ENCODE measurements at places on chromosomes 1 and 21. TPM values are rescaled to one million over a fixed set of nuclear protein-coding genes. Genes with fewer than 3 reads are reported as not detected.

ACTL8 gene
- polyA plus RNA-seq = not detected

NR1I3 gene
- 0.70 TPM for polyA plus RNA-seq

ADGRL4 gene
- polyA plus RNA-seq = 16.1 TPM

ACTN2 gene
- 2,123 TPM for polyA plus RNA-seq

CGN gene
- polyA plus RNA-seq = 0.52 TPM

CD53 gene
- polyA plus RNA-seq = 10.6 TPM

ZNF669 gene
- polyA plus RNA-seq = 6.1 TPM

BRINP3 gene
- 1.8 TPM for polyA plus RNA-seq

SLFNL1 gene
- polyA plus RNA-seq = 0.92 TPM

ZNF593OS gene
- 0.99 TPM for polyA plus RNA-seq

GRCh38 chr1:78274814-78275213 lies 216.0 kb upstream of the PTGFR start:
- DNase-seq = no peak

- DNase-seq = no peak
Measured at GRCh38 chr1:64212031-64212430, 8.6 kb downstream of the UBE2U start.

DNA sequence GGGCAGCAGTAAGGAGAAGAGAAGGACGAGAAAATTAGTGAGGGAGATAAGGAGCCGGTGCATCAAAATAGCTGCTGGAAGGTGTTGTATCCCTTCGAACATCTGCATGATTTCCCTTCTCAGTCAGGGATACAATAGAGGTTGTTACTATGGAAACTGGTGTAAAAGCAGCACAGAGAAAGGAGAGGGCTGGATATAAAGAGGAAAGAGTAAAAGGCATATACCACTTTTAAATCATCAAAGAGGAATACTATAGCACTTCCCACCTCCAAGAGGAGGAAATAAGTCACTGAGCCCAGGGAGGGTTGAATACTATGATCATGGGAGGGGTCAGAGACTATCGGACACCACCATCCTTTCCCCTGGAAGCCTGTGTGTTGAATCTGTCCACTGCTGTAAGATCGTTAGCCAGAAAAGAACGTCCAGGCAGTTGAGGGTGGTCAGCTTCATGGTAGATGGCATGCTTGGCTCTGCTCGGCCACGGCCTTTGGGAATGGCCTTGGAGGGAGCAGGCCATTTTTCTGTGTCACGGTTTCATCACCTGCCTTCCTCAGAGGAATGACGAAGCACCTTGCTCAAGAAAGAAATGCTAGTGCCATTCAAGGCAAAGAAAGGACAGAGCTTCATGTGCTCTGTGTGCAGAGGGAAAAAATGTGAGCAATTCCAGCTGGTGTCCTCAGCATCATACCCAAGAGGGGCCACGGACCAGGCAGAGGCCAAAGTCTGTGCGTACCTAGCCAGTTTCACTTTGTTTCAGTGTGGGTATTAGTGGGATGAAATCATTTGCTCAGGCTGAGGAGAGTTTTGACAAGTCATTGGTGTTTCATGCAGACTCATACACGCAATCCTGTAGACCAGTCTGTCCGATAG lies 64.2 kb downstream of the IRF2BP2 start:
- DNase-seq = no peak

GRCh38 chr1:59323879-59324278 lies 27.0 kb downstream of the FGGY start:
- DNase-seq = no peak

DNA sequence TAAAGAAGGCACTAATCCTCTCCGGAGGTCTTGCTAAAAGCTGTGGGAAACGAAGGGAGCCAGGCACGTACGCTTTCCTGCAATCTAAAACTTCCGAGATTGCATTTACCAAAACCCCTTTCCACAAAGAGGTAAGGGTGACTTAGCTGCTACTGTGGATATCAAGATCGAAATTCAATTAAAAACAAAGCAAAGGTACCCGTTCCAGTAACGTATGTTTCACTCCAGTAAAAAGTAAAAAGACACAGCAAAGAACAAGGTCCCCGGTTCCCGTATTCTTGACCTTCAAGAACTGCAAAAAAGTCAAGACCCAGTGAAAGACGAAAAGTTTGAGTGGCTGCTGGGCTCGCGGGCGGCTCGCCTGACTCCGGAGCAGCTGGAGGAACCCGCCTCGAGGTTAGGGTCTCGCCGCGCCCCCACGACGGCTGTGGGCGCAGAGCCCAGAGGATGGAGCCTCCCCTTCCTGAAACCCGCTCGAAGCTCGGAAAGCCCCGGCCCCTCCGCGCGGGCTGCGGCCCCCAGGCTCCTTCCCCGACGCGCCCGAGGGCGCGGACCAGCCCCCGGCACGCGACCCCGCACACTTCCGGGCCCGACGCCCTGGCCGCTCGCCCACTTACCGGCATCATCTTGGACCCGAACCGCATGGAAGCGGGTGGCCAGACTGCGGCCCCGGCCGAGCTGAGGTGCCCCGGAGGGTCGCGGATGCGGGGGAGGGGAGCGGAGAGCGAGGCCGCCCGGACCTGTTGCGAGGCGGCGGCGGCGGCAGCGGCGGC lies 524 bp downstream of the TP53BP2 start:
- peak; percentile 67 for DNase-seq

GRCh38 chr1:86419277-86419903 lies 4.6 kb upstream of the CLCA2 start:
- DNase-seq = no peak

DNA sequence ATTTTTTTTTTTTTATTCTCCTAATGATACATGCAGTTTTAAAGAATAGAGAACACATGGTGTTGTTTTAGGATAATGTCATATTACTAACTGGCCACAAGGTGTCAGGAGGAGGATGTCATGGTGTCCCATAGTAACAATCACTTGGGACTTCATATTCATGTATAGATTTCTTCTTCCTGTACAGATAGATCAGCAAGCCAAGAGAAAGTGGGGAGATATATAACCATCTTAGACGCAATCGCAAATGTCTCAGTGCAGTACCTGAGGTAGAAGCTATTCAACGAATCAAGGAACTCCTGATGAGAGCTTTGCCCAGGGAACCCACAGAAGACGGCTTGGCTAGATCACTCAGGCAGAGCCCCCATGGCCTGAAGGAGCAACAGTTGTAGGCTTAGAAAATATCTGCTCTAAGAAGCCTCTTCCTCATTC lies 12.3 kb downstream of the OR2T11 start:
- DNase-seq = no peak

DNA sequence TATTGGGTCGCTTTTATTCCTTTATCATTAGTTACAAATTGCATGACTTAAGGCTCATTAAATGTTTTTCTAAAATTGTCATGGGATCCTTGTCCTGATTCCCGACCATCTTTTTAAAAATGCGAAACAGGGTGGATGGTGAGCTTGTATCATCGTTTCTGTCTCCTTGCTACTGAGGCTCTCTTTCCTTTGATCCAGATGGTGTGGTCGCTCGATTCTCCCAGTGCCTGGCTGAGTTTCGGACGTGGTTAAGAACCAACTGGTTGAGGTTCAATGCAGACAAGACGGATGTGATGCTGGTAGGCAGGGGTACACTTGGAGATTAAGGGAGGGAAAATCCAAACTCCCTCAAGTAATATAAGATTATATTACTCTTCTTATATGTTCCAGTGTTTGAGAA lies 1.2 kb downstream of the MIER1 start:
- DNase-seq = no peak

GRCh38 chr1:22584001-22584562 lies 20.8 kb downstream of the EPHA8 start:
- DNase-seq = no peak

DNA sequence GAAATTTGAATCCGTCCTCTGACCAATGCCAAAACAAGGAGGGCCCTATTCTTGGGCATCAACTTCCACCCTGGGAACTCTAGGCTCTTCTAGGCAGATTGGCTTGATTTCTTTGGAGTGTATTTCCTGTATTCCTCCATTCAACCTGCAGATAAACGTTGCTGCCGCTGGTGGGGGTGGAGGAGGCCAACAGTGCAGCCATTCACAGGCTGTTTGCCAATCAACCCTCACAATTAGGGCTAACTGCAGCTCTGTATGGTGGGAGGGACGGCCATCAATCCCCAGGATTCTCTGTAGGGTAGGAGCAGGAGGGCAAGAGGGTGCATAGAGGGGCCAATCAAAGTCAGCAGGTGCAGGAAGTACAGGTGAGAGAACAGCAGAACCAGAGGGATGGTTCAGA lies 273.1 kb upstream of the PROX1 start:
- no peak for DNase-seq

GRCh38 chr1:6100861-6101783 lies 55.4 kb downstream of the KCNAB2 start:
- DNase-seq = no peak

DNA sequence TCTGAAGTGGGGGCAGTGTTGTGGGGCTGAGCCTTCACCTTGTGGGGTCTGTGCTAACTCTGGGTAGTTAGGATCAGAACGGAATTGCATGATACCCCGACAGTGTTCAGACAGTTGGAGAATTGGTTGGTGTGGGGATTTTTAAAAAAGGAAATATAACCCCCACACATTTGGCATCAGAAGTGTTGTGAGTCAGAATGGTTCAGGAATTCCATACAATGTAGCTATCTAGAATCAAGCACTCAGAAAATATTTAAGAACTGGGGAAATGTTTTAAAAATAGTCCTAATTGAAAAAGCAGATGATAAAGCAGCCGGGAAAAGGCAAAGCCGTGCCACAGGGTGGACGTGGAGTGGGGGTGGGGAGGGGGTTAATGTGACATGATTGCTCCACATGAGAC lies 6.5 kb upstream of the S100A7 start:
- DNase-seq = no peak

GRCh38 chr1:60924964-60925798 lies 157.2 kb upstream of the NFIA start:
- no peak for DNase-seq

- no peak for DNase-seq
Measured at GRCh38 chr1:30798389-30799232, 41.0 kb upstream of the LAPTM5 start.

DNA sequence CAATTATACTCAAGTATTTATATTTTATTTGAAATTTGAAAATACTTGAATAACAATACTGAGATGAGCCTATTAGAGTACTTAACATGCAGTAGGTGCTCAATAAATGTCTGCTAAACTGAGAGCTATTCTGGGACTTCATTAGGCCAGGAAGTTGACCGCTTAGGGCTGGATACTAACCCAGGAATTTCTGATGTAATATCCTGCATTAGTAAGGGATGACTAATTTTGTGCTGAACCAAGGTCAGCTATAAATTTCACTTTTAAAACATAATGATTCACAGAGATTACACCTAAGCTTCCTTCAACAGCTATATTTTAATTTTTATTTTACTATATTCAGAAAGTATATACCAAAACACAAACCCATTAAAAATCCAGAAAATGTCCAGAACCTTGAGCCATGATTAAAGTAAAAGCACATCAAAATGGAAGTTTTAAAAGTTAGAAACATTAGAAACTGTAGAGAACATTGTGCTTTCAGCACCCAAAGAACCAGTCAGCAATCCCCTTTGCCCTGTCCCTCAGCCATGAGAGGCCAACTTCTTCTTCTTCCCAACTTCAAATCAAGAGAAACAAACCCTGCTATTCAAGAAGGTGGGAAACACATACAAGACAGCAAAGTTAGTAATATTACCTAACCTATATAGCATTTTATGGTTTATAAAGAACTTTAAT lies 35.4 kb downstream of the WNT2B start:
- peak; percentile 41 for DNase-seq

GRCh38 chr1:69568421-69569174 lies 876 bp downstream of the LRRC7 start:
- no peak for DNase-seq

- no peak for DNase-seq
Measured at GRCh38 chr21:37183749-37184148, 83.4 kb downstream of the VPS26C start.

DNA sequence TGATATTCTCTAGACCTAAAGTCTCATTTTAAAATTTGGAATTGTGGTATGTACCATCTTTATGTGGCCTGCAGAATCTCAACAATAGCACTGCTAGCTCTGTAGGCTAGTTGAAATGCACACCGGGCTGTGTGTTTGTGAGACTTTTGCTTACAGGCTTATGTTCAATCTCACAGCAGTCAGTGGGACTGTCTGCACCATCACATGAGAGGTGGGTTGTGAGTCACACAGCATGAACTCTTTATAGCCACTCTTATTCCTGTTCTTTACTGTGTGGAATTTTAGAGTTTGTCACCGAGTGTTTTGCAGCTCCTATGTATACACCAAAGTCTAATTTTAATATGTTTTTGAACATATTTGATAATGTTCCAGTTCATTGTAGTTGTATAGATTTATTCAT lies 74.6 kb downstream of the RASAL2 start:
- no peak for DNase-seq

- DNase-seq = peak; percentile 16
Measured at GRCh38 chr1:104648269-104648691, 898.6 kb downstream of the AMY1C start.

GRCh38 chr1:229229137-229229720 lies 41.7 kb upstream of the RAB4A start:
- peak; percentile 56 for DNase-seq

DNA sequence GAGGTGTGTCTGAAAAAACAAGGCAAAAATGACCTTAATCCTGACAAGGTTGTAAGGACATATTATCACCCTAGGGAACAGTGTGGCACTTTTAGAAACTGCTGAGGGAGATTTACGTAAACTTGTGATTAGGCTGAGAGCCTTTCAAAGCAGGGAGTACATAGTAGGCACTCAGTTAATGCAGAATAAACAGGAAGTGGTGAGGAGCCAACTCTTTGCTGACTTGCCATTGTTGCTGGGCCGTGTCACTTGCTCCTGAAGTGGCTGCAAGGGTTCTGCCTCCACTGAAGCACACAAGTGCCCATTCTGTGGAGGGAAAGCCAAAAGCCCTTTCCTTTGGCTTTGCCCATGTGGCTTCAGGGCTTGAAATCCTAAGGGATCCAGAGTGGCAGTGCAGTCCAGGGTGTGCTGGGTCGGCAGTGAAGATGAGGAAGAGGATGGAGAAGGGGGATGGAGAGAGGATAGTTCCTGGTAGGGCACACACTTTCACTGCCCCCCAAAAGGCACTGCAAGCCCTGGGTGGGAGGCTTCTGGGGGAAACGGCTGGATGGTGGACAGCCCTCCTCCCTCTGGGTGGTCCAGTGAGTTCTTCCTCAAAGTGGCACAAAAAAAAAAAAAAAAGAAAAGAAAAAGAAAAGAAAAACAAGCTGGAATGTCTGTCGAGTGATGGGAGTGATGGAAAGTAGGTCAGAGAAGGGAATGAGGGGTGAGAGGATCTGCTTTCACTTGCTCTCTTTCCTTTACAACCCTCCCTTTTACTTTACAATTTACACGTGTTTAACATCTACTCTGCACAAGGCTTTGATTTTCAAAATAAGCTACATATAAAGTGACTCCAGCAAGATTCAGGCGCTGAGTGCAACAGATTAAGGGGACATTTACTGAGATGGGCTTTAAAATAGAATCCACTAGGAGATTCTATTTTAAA lies 13.7 kb upstream of the RHEX start:
- no peak for DNase-seq

GRCh38 chr1:102529446-102529845 lies 532.7 kb upstream of the OLFM3 start:
- no peak for DNase-seq

DNA sequence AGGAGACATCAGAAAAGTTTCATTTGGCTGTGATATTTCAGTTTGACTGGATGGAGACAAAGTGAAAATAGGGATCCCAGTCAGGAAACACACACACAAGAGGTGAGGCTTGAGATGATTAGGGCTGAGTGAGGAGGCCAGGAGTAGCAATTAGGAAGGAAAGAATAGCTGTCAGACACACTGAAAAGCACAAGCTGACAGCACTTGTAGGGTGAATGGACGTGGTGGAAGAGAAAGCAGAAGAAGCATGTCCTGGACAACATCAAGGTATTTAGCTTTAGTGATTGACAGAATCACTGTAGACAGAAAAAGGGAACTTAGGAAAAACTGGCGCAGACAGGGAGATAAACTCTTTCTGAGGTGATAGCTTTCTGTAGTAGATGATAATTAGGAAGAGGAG lies 347.7 kb downstream of the TGFB2 start:
- DNase-seq = no peak

- no peak for DNase-seq
Measured at GRCh38 chr1:51344602-51345299, 14.4 kb upstream of the TTC39A start.
